ENCODE measurements at places on chromosomes 11 and 22. TPM values are rescaled to one million over a fixed set of nuclear protein-coding genes. Genes with fewer than 3 reads are reported as not detected.

The IGLL1 gene
- total RNA-seq, result not detected

The BCO2 gene
- total RNA-seq, result 0.42 TPM

The OR6A2 gene
- 0.35 TPM for total RNA-seq

DNA sequence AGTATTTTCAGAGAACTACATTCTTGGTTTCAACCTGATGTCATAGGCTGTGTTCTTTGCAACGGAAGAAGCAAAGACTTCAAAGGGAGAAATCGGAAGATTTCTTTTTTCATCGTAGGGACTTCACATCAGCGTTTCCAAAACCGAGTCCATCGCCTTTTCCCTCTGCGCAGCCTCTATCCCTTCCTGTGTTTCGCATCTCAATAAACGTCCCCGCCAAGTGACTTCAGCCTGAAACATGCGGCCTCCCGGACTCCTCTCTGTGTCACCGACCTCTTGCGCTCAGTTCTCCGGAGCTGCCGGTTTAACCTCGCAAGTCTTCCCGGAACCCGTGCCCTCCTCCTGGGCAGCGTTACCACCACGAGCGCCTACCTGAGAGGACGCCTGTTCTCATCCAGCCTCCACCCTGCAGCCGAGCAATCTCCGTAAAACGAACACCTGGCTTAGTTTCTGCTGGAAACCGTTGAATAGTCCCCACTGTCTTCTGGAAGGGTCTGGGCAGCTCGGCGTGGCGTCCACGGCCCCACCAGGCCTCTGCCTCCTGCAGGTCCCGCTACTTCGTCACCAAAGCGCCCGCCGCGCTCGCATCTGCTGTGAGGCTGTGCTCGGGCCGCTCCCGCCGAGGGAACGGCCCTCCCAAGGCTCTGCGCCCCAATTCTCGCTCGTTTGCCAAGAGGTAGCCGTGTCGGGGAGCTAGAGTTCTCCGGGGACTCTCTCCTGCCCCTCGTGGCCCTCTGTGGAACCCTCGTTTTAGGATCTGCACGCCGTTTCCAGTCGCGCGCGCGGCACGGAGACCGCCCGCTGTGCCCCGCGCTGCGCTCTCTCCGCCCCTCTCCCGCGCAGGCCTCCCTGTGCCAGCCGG, at the start of gene GLB1L3:
Gene GLB1L3 (plus strand): TSS at position 846 of the 862 bp plus-strand sequence. CDS start 362 bp downstream, outside the sequence.
- H3K27ac ChIP-seq, result no peak within 1 kb of the TSS
- H3K36me3 ChIP-seq, result no peaks in the 10 kb centered on the region
- peaks cover 17% of the 10 kb centered on the region for H3K4me1 ChIP-seq
- H3K4me3 ChIP-seq, result peak within 1 kb of the TSS; percentile 18
- H3K27me3 ChIP-seq, result peaks cover 50% of the 10 kb centered on the region

DNA sequence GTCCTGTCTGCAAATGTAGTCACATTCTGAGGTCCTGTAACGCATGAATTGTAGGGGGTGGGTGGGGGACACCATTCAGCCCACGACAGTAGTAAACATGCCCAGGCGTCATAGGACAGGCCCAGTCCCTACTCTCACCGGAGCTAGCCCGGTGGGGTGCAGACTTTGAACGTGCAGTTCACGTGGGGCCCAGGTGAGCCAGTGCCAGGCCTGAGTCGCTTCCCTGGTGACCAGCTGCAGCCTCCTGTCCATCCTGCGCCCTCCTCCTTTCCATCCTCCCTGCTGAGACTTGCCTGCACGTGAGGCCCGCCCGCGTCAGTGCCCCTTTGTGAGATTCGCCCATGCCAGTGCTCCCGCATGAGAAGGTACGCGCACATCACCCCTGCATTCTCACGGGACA, 116.8 kb downstream of the WNT7B start:
- H3K27me3 ChIP-seq, result no peaks in the 10 kb centered on the region
- no peak overlapping the region for H3K4me3 ChIP-seq
- no peaks in the 10 kb centered on the region for H3K36me3 ChIP-seq
- H3K4me1 ChIP-seq, result no peaks in the 10 kb centered on the region

DNA sequence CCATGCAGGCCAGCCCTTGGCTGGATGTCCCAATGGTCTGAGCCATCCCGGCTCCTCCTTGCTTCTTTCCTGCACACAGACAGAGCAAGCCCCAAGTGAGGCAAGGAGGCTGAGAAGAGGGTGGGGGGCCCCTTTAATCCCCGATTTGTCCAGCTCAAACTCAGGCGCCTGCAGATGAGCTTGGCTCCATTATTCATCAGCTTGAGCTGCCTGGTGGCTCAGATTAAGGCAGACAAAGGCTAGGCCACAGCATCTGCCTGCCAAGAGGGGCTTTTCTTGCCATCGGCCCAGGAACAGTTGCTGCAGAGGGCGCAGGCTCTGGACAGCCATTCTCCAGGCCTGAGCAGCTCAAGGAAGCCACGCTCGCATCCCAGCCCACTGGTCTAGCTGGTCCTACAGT, 35.4 kb downstream of the LMO1 start:
- H3K4me3 ChIP-seq, result no peak overlapping the region
- peaks cover 59% of the 10 kb centered on the region for H3K27me3 ChIP-seq
- H3K4me1 ChIP-seq, result no peaks in the 10 kb centered on the region
- DNase-seq, result no peak
- no peaks in the 10 kb centered on the region for H3K36me3 ChIP-seq

GRCh38 chr22:37792494-37792893, 15.2 kb upstream of the GCAT start:
- H3K36me3 ChIP-seq, result no peaks in the 10 kb centered on the region
- H3K27ac ChIP-seq, result no peak overlapping the region
- no peak for DNase-seq
- no peaks in the 10 kb centered on the region for H3K4me1 ChIP-seq
- H3K4me3 ChIP-seq, result no peak overlapping the region
